Activated CD4-positive, CD25-positive, alpha-beta regulatory T cell treated with anti-CD3 and anti-CD28 coated beads, Interleukin-2, amount 50 U/mL, for 72 hours (primary cell): ENCODE measurements at places on chromosomes 6 and 20.

GRCh38 chr6:169807699-169808607 lies 56.5 kb downstream of the ERMARD start:
- no peak for DNase-seq

DNA sequence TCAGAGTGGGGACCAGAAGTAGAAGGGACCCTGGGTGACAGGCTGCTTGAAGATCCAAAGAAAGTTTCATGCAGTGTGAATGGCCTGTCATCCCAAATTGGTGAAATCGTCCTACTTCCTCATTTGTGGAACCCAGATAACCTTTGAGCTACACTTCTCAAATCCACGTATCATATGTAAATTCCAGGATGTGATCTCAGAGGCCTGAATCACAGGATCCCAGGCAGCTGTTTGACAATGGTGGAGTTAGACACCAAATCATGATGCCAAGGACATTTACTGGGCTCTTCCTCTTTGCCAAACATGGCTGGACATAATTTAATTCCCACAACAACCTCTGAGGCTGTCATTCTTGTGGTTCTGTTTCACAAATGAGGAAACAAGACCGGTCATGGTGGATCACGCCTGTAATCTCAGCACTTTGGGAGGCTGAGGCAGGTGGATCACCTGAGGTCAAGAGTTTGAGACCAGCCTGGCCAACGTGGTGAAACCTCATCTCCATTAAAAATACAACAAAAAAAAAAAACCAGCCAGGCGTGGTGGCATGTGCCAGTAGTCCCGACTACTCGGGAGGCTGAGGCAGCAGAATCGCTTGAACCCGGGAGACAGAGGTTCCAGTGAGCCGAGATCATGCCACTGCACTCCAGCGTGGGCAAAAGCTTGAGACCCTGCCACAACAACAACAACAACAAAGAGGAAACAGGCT lies 39.9 kb upstream of the TTPAL start:
- no peak for DNase-seq

GRCh38 chr6:52000064-52000463 lies 87.3 kb downstream of the PKHD1 start:
- DNase-seq: no peak

- DNase-seq: no peak
Measured at GRCh38 chr20:18138266-18138582, 561 bp downstream of the KAT14 start.

DNA sequence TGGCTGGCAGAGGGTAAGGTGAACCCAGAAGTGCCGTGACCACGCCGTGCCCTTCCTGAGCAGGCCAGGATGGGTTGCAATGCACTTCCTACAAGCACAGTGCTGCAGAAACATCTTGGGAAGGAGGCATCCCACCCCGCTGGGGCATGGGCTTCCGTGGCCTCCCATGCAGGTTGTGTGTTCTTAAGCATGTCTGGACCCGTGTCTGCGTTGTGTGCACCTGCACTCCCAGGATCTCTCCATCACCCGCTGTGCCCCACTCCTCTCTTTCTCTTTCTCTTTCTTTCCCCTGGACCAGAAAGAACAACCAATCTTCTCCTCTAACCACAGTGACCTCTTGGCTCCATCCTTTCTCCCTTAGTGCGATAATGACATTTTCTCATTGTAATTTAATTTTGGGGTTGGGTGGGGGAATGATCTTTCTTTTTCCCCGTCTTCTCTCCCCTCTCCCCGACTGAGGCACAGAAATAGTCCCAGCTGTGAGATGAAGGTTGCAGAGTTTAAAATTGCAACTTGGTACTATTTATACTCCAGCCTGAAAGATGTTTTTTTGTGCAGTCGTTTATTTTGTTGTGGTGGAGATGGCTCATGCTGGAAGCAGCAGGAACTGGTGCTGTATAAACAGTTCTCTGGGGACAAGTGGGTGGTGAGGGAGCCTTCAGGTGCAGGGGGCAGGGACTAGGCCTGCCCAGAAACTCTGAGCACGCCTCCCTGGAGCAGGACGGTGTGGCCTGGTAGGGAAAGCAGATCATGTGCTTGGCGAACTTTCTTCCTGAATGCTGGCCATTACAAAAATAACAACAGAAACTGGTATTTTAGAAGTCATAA lies 20.5 kb downstream of the BCAS4 start:
- DNase-seq: no peak

DNA sequence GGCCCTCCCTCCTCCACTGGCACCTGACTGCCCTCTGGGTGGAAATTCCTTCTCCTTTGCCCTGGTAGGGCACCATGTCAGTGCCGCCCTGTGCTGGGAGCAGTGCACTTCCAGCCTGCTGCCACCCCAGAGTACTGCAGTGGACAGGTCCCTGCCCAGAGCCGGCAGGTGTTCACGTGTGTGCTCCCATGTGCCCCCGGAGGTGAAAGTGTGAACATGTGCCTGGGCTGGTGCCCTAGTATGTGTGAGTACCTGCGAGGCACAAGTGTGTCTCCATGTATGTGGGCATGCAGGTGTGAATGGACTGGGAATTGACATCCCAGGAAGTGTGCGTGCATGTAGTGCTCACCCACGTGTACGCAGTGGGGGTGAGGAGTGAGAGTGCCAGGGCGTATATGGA lies 29.4 kb downstream of the SDCBP2 start:
- no peak for DNase-seq

GRCh38 chr6:11878735-11879134 lies 100.1 kb upstream of the ADTRP start:
- no peak for DNase-seq
